Immature natural killer cell (primary cell): ENCODE measurements at places on chromosomes 1 and 21.

DNA sequence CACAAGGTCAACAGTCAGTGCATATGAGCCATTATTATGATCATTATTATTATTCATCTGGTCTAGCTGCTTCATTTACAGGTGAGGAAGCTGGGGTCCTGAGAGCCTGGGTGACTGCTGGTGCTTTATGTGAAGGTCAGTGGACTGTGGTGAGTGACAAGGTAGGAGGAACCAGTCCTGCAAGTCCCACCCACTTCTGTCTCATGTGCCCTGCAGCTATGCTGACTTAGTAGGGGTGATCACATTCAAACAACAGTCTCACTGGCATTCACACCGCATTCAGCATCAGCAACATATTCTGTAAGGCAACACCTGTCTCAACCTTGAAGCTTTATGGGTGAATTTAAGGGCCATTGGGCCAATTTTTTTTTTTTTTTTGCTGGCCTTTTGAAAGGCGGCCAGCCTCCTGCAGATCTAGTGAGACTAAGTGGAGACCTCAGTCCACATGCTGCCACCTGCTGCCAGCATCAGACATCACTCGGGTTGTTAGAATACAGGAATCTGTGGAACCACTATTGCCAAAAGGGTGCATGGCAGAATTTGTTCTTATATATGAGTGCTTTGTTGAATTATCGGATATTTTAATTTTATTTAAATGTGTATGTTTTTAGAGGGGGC lies 59.9 kb upstream of the CACNA1E start:
- DNase-seq = no peak
- H3K27me3 ChIP-seq = peaks cover 9% of the 10 kb centered on the region
- no peak overlapping the region for H3K4me3 ChIP-seq
- H3K36me3 ChIP-seq = no peaks in the 10 kb centered on the region

GRCh38 chr1:218671573-218671972 lies 326.4 kb downstream of the TGFB2 start:
- H3K27ac ChIP-seq = no peak overlapping the region
- no peaks in the 10 kb centered on the region for H3K4me1 ChIP-seq
- H3K36me3 ChIP-seq = no peaks in the 10 kb centered on the region
- H3K27me3 ChIP-seq = no peaks in the 10 kb centered on the region

DNA sequence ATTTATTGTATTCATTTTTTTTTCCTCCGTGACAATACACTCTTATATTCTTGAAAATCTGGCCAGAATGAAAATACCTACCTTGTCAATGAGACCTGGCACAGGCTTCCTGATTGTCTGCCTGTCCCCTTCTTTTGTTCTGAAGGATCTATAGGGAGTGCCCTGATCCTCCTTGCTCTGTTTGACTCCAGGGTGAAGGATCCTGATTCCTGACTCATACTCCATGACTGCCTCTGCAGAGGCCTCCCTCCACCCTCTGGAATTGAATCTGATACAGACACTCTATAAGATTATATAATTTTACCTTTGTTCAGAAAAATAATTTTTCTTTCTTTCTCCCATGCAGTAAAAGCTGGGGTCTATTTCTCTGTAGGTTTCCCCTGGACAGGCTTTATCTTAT lies 116.2 kb downstream of the HMCN1 start:
- H3K4me1 ChIP-seq = no peaks in the 10 kb centered on the region
- no peak overlapping the region for H3K4me3 ChIP-seq
- no peak for DNase-seq
- H3K36me3 ChIP-seq = no peaks in the 10 kb centered on the region
- H3K27ac ChIP-seq = no peak overlapping the region
- H3K27me3 ChIP-seq = peaks cover 2% of the 10 kb centered on the region

- peak overlapping the region; percentile 64 for H3K4me3 ChIP-seq
- peaks cover 52% of the 10 kb centered on the region for H3K4me1 ChIP-seq
- no peak for DNase-seq
- peak overlapping the region; percentile 95 for H3K27ac ChIP-seq
- H3K27me3 ChIP-seq = peaks cover 25% of the 10 kb centered on the region
Measured at GRCh38 chr1:156508205-156508954, 7.8 kb upstream of the MEF2D start.

DNA sequence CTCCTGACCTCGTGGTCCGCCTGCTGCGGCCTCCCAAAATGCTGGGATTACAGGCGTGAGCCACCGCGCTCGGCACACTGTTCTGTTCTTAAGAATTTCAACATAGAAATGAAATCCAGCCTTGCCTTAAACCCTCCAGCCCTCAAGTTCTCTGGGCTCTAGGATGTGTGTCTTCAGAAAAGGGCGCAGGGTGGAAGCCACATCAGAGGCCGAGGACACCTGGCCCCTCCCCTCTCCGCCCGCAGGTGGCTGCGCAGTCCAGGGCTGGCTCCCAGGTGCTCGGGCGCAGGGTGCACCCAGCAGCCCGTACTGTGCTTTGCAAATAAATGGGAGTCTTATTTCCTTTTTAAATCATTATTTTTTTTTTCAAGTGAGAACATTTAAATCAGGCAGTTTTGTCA lies 2.0 kb upstream of the C1orf174 start:
- peaks cover 4% of the 10 kb centered on the region for H3K36me3 ChIP-seq
- peak overlapping the region; percentile 87 for H3K4me3 ChIP-seq
- no peak for DNase-seq
- H3K27ac ChIP-seq = no peak overlapping the region
- peaks cover 24% of the 10 kb centered on the region for H3K4me1 ChIP-seq

GRCh38 chr1:25815208-25816111 lies 4.3 kb upstream of the MTFR1L start:
- no peak overlapping the region for H3K27ac ChIP-seq
- H3K4me3 ChIP-seq = no peak overlapping the region
- H3K36me3 ChIP-seq = no peaks in the 10 kb centered on the region
- DNase-seq = no peak
- H3K4me1 ChIP-seq = peaks cover 19% of the 10 kb centered on the region

- no peak overlapping the region for H3K27ac ChIP-seq
- no peak overlapping the region for H3K4me3 ChIP-seq
- H3K27me3 ChIP-seq = peaks cover 9% of the 10 kb centered on the region
- no peaks in the 10 kb centered on the region for H3K36me3 ChIP-seq
Measured at GRCh38 chr1:114956570-114956969, 73.1 kb upstream of the TSHB start.

- no peak overlapping the region for H3K27ac ChIP-seq
- peaks cover 12% of the 10 kb centered on the region for H3K27me3 ChIP-seq
- H3K4me1 ChIP-seq = no peaks in the 10 kb centered on the region
- H3K4me3 ChIP-seq = no peak overlapping the region
- H3K36me3 ChIP-seq = no peaks in the 10 kb centered on the region
- no peak for DNase-seq
Measured at GRCh38 chr1:213783893-213784292, 203.9 kb upstream of the PROX1 start.

DNA sequence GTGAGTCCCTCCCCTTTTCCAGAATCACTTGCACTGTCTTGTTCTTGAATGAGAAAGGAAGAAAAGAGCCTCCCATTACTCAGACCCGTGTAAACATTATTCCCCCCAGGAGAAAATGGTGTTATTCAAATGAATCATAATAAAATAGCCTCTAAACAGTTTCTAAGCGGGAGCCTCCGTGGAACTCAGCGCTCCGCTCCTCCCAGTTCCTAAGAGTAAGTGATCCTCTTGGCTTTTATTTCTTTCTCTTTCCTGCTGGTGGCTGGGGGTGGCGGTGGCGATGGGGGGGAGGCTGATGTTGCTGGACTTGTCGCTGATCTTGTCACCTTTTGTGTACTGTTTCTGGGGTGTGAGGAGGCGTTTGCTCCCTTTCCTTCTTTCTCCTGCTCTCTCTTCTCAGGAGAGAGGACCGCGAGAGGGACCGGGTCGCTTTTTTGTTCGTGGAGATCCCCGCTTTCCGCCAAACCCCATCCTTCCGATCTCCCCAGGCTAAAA lies 781 bp downstream of the PROX1 start:
- H3K4me3 ChIP-seq = peak overlapping the region; percentile 78
- H3K27me3 ChIP-seq = peaks cover 31% of the 10 kb centered on the region
- no peak for DNase-seq
- H3K27ac ChIP-seq = no peak overlapping the region

- no peaks in the 10 kb centered on the region for H3K36me3 ChIP-seq
- H3K4me1 ChIP-seq = no peaks in the 10 kb centered on the region
- no peak within 1 kb of the TSS for H3K27ac ChIP-seq
- peaks cover 7% of the 10 kb centered on the region for H3K27me3 ChIP-seq
- no peak for DNase-seq
Measured at GRCh38 chr1:203186446-203187303, at the start of gene CHI3L1. CHI3L1 (minus strand) TSS chr1:203186704; CDS start chr1:203186623, 81 bp downstream.

GRCh38 chr1:161039154-161039545 lies 386 bp upstream of the TSTD1 start:
- peaks cover 45% of the 10 kb centered on the region for H3K4me1 ChIP-seq
- no peak for DNase-seq
- peak overlapping the region; percentile 85 for H3K27ac ChIP-seq
- H3K4me3 ChIP-seq = peak overlapping the region; percentile 92

GRCh38 chr1:36703526-36704208 lies 221.0 kb upstream of the CSF3R start:
- no peaks in the 10 kb centered on the region for H3K36me3 ChIP-seq
- H3K27ac ChIP-seq = no peak overlapping the region
- peaks cover 3% of the 10 kb centered on the region for H3K27me3 ChIP-seq
- peak; percentile 26 for DNase-seq
- H3K4me3 ChIP-seq = peak overlapping the region; percentile 22
- peaks cover 6% of the 10 kb centered on the region for H3K4me1 ChIP-seq

DNA sequence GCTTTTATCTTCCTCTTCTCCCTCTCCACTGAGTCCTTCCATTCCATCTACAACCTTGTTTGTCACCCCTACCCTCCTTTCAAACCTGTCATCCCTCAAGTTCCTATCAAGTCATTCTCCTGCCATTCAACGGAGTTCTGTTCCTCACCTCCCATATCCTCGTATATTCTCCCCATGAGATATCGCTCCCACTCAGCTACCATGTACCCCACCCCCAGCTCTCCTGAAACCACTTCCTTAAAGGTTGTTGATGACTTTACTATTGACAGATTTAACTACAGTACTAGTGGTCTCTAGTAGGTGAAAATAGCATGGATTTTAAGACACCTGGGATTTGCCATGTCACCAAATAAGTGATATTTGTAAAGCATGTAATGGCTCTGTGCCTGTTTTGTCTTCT lies 107.4 kb upstream of the BARHL2 start:
- H3K4me1 ChIP-seq = no peaks in the 10 kb centered on the region
- peaks cover 2% of the 10 kb centered on the region for H3K27me3 ChIP-seq
- no peak overlapping the region for H3K4me3 ChIP-seq
- DNase-seq = no peak

DNA sequence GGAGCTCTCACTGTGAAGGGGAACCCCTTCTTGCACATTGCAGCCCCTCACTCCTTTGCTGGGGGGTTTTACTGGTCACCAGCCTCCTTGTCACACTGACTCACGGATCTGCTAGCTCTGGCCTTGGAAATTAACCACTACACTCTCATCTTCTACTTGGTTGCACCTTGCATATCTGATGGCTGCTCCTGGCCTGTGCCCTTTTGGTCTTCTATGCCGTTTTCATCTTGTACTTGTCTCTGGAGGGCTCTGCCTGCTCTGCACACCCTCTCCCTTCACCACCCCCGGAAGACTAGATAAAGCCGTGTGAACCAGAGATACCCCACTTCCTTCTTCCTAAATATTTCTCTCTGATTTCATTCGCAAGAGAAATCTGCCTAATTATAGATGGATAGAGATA lies 44.6 kb downstream of the CD247 start:
- H3K36me3 ChIP-seq = peaks cover 32% of the 10 kb centered on the region
- H3K27ac ChIP-seq = peak overlapping the region; percentile 95
- H3K4me3 ChIP-seq = peak overlapping the region; percentile 88
- peaks cover 26% of the 10 kb centered on the region for H3K27me3 ChIP-seq
- peaks cover 95% of the 10 kb centered on the region for H3K4me1 ChIP-seq

DNA sequence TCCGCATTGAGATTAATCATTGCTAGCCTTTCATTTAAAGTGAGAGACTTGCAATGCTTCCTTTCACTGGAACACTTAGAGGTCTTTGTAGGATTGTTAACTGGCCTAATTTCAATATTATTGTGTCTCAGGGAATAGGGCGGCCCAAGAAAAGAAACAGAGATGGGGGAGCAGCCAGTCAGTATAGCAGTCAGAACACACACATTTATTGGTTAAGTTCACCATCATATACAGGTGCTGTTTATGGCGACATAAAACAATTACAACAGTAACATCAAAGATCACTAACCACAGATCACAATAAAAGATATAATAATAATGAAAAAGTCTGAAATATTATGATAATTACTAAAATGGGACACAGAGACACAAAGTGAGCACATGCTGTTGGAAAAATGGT lies 29.4 kb downstream of the BARHL2 start:
- H3K36me3 ChIP-seq = no peaks in the 10 kb centered on the region
- peaks cover 4% of the 10 kb centered on the region for H3K27me3 ChIP-seq
- H3K4me1 ChIP-seq = no peaks in the 10 kb centered on the region
- no peak overlapping the region for H3K4me3 ChIP-seq
- DNase-seq = no peak

DNA sequence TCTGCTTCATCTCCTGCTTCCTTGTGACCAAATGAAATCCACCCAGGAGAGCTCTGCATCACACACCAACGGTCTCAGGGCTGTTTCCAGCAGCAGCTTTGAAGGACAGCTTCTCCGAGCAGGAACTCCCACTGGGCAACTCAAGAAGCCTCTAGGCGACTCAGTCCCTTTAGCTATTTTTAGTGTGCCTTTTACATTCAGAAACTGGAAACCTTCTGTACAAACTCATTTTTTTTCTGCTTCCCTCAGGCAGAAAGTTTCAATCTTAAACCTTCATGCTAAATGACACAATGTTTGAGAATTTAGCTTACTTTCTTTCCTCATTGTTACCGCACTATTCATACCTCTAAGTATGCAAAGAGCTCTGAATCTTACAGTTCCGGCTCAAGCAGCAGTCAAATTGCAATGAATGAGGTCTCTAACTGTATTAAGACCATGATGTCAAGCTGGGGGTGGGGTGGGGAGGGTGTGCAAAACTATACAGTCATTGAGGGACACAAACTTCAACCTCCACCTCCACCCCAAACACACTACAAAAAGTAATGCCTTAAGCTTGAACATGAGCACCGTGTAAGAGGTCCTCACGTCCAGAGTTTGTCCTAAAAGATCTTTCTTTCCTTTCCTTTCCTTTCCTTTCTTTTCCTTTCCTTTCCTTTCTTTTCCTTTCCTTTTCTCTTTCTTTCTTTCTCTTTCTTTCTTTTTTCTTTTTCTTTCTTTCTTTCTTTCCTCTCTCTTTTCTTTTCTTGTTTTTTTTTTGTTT lies 16.4 kb upstream of the TARBP1 start:
- no peak overlapping the region for H3K4me3 ChIP-seq
- no peak overlapping the region for H3K27ac ChIP-seq
- DNase-seq = no peak
- peaks cover 8% of the 10 kb centered on the region for H3K4me1 ChIP-seq
- H3K27me3 ChIP-seq = no peaks in the 10 kb centered on the region

DNA sequence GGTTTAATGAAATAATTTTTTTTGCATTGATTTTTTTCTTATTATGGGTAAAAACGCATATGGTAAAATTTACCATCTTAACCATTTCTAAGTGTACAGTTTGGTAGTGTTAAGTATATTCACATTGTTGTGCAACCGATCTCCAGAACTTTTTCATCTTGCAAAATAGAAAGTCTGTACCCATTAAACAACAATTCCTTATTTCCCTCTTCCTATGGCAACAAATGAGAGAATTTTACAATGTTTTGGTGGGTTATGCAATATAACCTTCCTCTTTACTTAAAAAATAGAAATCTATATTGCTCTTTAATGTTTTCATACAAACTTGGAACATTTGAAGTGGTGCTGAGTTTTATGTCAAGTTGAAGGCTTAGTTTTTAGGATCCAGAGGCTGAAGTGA lies 26.6 kb downstream of the MAP3K7CL start:
- no peak overlapping the region for H3K4me3 ChIP-seq
- peaks cover 2% of the 10 kb centered on the region for H3K27me3 ChIP-seq
- H3K4me1 ChIP-seq = no peaks in the 10 kb centered on the region
- peaks cover 18% of the 10 kb centered on the region for H3K36me3 ChIP-seq
- no peak overlapping the region for H3K27ac ChIP-seq
